ENCODE measurements at places on chromosomes 4 and X.

GRCh38 chr4:169766741-169767140 is 9.0 kb upstream of the HPF1 start:
- DNase-seq = no peak

DNA sequence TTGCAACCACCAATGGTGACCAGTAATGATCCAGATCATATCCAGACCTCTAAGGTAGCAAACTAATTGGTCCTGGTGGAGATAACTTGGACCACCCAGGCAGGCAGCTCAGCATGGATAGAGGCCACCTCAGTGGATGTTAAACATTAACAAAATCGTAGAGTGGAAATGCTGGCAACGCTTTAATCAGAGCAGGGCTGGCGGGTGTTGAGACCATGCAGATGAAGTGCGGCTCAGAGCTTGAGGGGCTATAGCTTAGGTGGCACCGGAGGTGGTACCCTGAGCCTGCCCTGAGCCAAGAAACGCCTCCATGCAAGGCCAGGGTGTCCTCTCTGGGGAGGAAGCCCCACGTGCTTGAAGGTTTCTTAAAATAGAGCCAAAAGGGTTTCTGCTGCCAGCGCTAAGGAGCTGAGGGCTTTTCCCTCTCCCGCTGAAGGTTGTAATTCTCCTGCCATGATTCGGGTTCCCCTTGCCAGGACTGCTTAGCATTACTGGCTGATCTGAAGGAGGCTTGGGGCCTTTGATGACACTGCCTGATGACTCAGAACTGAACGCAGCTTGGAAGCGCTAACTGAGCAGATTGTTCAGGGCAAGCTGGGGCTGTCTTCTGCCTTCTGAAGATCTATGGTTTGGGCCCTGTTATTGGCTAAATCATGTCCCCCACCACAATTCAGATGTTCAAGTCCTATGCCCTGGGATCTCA is 177.8 kb upstream of the ATP6AP2 start:
- peak; percentile 81 for DNase-seq

DNA sequence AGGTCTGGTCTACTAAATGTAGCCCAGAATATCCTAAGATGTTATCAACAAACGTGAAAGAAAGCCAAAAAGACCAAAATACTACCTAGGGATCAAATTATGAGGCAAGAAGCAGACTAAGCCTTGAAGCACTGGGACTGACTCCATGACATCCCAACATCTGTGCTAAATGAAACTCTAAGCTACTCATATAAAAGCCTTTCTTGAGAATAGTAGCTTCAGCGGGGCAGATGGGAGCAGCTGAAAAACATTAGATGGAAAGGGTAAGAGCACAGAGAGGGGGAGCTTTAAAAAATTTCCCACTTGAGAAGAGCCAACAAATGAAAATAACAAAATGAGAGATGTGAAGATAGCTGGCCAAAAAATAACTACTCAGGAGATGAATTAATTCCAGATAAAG is 81.7 kb downstream of the MAD2L1 start:
- DNase-seq = peak; percentile 97

GRCh38 chrX:31374786-31375185 is 302.9 kb upstream of the FTHL17 start:
- no peak for DNase-seq

DNA sequence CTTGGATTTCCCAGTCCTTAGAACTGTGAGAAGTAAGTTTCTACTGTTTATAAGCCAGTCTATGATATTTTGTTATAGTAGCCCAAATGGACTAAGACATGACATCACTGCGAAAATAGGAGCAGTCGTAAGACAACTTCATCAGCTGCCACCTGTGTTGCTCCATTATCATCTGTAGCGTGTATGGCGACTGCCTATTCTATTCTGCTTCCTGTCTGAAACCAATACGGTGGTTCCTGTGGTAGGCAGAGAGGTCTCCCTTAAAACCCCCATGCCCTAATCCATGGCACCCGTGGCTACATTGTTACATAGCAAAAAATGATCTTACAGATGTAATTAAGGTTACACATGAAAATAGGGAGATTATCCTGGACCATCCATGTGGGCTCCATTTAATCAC is 105.4 kb upstream of the FAT1 start:
- DNase-seq = no peak

DNA sequence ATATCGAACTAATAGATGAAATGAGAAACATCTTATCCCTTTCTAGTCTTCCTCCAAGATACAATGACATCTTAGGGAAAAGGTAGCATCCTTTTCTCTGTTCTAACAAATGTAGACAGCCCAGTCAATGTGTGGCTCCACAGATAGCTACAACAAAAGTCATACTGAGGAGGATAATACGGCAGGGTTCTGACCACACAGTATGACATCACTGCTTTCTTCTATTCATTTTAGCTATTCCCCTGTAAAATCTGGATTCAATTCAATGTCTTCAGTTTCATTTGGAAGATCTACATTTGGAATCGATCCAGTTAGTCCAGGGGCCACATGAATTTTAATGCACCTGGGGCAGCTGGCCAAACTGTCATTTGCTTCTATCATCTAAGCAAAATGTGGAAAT is 51.4 kb downstream of the ENOX2 start:
- DNase-seq = no peak

DNA sequence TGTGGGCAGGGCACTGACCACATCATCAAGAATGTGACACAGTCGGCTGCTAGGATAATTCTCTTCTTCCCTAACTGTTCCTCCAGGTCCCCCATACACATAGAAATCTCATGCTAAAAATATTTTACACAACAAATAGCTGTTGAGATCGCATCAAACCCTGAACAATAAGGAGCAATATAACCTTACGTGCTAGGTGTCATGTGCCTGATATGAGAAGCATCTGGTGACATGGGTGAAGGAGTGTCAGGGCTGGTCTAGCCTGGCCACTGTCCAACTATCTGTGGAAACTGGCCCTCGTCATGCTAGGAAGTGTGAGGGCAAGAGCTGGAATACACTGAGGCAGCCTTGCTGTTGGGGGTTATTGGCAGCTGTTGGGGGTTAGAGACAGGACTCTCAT is 167.3 kb upstream of the PGRMC2 start:
- DNase-seq = peak; percentile 22

DNA sequence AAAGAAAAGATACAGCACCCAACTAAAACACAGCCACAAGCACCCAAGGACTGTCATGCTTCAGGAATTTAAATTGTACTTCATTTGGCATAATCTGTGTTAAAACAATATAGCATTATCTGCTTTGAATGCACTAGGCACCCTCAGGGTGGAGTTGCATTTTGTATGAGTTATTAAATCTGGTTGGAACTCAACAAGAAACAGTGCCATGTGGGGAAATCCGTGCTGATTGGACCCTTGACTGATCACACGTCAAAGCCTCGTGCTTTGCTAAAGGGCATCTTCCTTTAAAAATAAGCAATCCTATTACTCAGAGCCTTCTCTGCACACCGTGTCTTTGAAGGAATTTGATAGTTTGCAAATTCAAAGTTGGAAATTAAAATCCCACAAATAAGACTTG is 35.4 kb downstream of the IGFBP7 start:
- DNase-seq = no peak

DNA sequence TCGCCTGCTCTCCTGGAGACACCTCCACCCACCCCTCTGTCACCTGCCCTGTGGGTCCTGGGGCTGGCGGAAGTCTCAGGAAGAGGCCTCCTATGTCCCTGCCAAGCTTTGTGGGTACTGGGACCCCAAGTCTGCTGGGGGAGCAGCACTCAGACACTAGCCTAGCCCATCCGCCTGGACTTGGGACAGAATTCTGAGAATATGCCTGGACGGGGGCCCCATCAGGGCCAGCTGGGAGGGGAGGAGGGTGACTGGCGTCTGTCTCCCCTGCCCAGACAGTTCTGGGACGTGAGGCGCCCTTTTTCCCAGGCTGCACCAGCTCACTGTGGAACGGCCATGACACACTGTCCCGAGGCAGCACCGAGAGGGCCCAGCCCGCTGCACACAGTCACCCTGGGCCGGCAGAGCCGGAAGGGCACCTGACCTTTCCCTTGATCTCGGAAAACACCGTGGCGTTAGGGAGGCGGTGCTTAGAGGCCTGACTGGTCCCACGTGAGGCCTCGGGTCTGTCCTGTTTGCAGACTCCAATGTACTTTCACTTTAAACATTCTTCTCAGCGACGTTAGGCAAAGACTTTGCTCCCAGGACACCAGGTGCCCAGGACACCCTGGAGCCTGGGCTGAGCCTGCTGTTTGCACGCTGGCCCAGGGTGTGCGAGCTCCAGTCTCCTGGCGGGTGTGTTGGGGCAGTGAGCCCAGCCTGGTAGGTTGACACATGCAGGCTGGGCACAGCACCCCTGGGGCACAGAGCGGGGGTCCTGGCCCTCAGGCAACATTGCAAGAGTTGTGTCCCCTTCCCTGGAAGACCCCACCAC is 700 bp downstream of the SLC26A1 start:
- no peak for DNase-seq

DNA sequence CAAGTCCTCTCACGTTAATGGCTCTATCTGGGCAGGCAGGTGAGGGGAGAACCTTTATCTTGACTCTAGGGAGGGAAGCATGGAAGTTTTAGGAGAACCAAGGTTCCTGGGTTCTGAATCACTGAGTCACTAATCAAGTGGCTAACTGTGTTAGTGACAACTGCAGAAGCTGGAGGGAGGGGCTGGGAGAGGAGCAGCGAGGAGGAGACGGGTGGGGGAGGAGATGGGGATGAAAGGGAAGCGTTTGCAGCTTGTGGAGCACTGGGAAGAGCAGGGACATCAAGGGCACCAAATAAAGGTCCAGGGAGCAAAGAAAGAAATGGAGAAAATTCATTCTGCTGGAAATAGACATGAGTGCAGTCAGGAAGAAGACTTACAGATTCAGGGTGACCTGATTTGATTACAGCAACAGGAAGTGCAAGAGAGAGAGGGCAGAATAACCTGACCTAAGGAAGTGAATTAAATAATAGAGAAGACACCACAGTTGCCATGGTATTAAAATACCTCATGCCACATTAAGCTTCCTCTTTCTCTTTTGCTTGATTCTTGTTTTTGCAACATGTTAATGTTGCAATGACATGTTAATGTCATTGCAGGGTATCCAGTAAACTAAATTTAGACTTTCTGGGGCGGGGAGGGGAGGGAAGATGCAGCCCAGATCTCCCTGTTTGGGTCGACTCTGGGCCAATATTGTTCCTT is 4.5 kb upstream of the SETD7 start:
- peak; percentile 38 for DNase-seq

- DNase-seq = no peak
Measured at GRCh38 chr4:106718548-106718947, 317.6 kb downstream of the DKK2 start.

DNA sequence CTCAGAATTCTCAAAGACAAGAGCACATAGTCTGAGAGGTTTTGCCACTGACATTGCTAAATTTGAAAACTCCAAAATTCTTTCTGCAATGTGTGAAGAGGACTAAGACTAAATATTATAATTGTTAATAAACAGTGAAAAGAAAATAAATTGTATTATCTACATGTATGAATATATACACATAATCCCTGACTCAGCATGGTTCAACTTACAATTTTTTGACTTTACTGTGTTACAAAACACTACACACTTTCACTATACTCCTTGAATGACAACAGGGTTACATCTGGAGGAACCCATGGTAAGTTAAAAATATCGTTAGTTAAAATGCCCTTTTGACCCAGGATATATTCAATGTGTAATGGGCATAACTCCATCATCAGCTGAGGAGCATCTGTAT is 2017.2 kb upstream of the TENM3 start:
- no peak for DNase-seq

DNA sequence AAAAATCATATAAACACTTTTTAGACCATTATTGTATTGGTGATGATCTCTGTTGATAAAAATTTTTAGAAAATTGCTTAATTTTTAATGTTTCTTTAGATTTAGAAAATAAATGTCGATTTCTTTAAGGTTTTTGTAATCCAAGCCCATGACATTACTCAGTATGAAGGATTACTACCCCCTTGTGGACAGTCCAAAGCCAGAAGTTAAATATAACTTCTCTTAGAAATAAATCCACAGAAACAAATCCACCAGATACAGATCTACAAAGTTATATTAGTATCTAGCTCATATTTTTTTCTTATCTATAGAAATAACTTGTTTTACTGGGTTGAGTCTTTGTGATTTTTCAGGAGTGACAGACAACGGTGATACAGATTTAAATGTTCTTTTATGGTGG is 18.9 kb downstream of the TIFA start:
- peak; percentile 49 for DNase-seq

- DNase-seq = peak; percentile 23
Measured at GRCh38 chr4:5710065-5710960, 688 bp upstream of the EVC start.

- no peak for DNase-seq
Measured at GRCh38 chrX:7908821-7909220, 18.4 kb downstream of the PNPLA4 start.

DNA sequence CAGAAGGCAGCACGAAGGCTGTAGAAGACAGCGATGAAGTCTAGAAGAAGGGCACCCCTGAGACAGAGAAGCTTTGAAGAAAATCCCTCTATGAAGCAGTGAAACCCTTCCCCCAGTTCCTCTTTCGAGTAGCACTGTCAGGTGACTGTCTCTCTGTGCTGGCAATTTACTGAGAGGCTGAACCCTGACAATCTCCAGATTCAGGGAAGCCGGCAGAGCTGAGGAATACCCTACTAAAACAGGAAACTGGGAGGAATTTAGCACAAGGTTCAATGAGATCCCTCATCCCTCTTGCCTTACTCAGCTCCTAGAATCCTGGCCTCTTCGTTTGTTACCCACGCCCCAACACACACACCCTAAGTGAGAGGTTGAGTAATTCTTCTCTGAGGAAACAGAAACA is 239.7 kb upstream of the NOCT start:
- peak; percentile 67 for DNase-seq

DNA sequence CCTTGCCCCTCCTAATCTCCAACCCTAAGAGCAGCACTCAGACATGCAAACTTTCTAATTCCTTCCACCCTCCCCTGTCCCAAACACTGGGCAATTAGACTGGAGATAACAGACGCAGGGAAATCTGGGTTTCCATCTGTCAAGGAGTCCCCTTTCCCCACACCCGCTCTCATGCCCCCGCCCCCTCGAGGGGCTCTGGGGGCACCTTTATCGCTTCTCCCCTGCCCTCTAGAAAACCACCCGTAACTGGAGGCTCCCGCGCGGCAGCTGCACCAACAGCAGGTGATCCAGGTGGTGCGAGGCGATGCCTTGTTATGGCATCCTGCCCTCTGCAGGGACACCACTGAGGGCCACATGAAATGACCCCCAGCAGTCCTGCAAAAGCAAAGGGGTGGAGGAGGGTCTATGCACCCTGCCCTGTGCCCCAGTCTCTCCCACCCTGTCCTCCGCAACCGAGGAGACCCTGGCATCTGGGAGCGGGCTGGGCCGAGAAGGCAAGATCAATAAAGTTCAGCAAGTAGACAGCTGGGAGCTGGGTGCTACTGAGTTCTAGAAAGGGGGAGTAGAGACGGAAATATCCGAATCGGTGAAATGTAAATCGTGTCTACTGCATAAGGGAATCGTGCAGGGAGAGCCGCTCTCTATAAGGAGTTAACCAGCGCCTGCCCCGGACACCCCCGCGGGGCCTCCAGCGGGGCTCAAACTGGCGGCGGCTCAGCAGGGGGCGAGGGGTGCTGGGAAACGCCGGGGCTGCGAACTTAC is 1.6 kb downstream of the KCTD8 start:
- no peak for DNase-seq

GRCh38 chr4:180675359-180675650 is 1567.9 kb upstream of the TENM3 start:
- peak; percentile 55 for DNase-seq

- peak; percentile 91 for DNase-seq
Measured at GRCh38 chr4:72567821-72568675, 973 bp downstream of the ADAMTS3 start.
